ENCODE measurements at places on chromosomes 7 and 10.

- DNase-seq, result no peak
These were observed 282.3 kb upstream of the CHRM2 start for GRCh38 chr7:136585954-136586670.

DNA sequence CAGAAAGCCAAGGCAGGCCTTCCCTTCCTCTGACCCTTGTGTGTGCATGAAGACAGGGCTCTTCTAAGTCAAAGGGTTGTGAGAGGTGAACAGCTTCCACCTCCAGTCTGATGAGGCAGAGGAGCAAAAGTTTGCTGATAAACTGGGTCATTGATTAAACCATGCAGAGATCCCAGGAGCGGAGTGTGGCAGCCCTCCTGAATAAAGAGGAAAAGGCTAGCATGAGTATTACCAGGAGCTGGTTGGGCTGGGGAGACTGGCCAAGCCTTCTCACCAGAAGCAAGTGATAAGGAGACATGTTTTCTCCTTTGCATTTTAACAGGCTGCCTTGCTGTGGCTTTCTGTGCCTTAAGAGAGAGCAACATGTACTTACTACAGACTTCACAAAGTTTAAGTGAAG lies 10.2 kb downstream of the LMOD2 start:
- DNase-seq, result no peak

GRCh38 chr10:111498560-111498959 lies 421.7 kb downstream of the ADRA2A start:
- DNase-seq, result no peak

- DNase-seq, result peak; percentile 17
These were observed at the start of gene ABCB4 for GRCh38 chr7:87475359-87476178. Gene ABCB4 (minus strand): TSS chr7:87475680. CDS start chr7:87475465, 215 bp downstream.

- DNase-seq, result no peak
These were observed 942.5 kb upstream of the ZWINT start for GRCh38 chr10:57303566-57303965.

DNA sequence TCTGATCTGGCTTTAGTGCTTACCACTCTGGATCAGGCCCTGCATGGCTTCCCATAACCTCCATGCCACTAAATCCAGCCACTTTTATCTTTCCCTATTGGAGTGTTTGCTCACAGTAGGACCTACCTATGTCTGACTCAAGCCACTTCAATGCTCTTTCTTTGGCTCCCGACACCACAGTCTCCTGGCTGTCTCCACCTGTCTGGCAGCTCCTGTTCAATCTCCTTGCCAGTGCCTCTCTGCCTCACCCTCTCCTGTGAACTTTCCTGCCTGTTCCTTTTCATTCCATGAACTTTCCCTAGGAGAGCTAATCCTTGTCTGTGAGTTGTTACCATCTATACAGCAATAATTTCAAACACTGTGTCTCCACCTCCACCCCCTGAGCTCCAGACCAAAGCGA lies 82.6 kb upstream of the UCN3 start:
- DNase-seq, result peak; percentile 46

- peak; percentile 59 for DNase-seq
These were observed 276.9 kb downstream of the CSTF2T start for GRCh38 chr10:51422311-51423120.

- no peak for DNase-seq
These were observed 16.8 kb downstream of the HNRNPA2B1 start for GRCh38 chr7:26183545-26184280.
